Type B pancreatic cell (in vitro differentiated cells): ENCODE measurements at places on chromosomes 13 and 19. TPM values are rescaled to one million over a fixed set of nuclear protein-coding genes. Genes with fewer than 3 reads are reported as not detected.

DNA sequence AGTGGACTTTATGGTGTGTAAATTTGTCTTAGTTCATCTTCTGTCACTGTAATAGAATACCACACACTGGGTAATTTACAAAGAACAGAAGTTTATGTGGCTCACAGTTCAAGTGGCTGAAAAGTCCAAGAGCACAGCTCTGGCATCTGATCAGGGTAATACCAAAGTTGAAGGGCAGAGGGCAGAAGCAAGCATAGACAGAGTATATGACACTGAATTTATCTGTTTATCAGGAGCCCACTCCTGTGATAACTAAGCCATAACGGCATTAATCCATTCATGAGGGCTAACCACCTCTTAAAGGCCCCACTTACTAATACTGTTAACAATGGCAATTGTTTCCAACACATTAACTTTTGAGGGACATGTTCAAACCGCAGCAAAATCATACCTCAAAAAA lies 4.0 kb upstream of the RFXAP start:
- H3K27ac ChIP-seq = no peak overlapping the region
- H3K4me3 ChIP-seq = no peak overlapping the region
- H3K27me3 ChIP-seq = no peaks in the 10 kb centered on the region
- DNase-seq = no peak
- H3K36me3 ChIP-seq = no peaks in the 10 kb centered on the region
- H3K4me1 ChIP-seq = peaks cover 20% of the 10 kb centered on the region

DNA sequence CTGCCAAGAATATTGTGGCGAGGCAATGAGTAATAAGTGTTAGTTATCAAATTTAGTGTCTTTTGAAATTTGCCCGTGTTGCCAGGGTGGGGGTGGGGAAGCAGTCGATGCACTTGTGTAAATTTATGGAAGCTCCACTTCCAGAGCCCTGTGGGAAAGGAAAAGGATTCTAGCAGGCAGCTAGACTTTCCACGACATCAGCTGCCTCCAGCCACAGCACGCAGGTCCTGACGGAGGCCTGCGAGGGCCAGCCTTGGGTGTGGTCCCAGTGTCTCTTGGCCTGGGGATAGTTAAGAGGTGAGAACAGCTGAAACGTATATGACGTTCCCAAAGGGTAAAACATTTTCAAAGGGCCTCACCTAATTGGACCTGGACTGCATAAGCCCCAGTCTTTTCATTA lies 433.0 kb downstream of the TSHZ3 start:
- peaks cover 26% of the 10 kb centered on the region for H3K27me3 ChIP-seq
- no peaks in the 10 kb centered on the region for H3K36me3 ChIP-seq
- H3K4me1 ChIP-seq = peaks cover 11% of the 10 kb centered on the region
- no peak overlapping the region for H3K27ac ChIP-seq

DNA sequence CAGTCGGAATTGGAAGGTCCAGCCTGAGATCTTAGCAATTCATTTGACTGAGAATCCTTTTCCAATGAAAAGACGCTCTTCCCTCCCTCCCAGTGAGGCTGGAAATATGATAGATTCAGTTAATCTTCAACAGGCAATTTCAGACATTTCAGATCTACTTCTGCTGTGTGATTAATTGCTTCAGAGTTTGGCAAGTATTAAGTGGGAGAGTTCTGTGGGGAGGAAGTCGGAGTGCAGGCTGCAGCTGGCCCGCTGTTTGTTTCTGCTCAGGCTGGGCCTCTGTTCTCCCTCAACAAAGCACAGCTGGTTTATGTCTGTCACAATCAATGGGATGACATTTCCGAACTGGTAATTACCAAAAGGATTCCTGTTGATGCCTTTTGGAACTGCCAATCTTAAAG lies 178.2 kb downstream of the NDFIP2 start:
- peaks cover 2% of the 10 kb centered on the region for H3K27me3 ChIP-seq
- H3K27ac ChIP-seq = peak overlapping the region; percentile 19
- no peaks in the 10 kb centered on the region for H3K36me3 ChIP-seq
- H3K4me1 ChIP-seq = peaks cover 26% of the 10 kb centered on the region
- peak overlapping the region; percentile 63 for H3K4me3 ChIP-seq
- DNase-seq = no peak

DNA sequence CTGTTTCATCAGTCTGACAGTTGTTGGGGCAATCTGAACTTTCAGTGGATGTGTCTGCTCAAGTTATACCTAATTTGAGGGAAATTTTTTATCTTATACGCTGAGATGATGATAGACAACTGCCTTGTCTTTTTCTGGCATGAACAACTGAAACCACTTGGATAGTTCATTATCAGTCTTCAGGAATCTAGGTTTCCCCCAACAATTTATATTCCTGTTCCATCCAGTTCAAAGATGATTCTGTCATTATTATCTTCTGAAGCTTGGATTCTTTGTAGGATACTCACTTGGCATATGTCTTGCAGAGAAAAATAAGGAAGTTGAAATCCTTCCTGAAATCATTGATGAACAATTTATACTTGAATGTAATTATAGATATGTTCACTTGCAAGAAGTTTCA lies 193.7 kb downstream of the LMO7 start:
- H3K4me3 ChIP-seq = no peak overlapping the region
- no peaks in the 10 kb centered on the region for H3K27me3 ChIP-seq
- no peaks in the 10 kb centered on the region for H3K4me1 ChIP-seq
- H3K27ac ChIP-seq = no peak overlapping the region
- peaks cover 13% of the 10 kb centered on the region for H3K36me3 ChIP-seq
- no peak for DNase-seq

GRCh38 chr19:10744801-10745293 lies 27.0 kb downstream of the DNM2 start:
- peaks cover 39% of the 10 kb centered on the region for H3K4me1 ChIP-seq
- H3K27ac ChIP-seq = peak overlapping the region; percentile 41
- peaks cover 13% of the 10 kb centered on the region for H3K36me3 ChIP-seq
- DNase-seq = no peak

The DCT gene
- 19.7 TPM in 1 of 2 replicates, not detected in the other for total RNA-seq

The SKA3 gene
- 7.6 and 20.5 TPM in 2 replicates for total RNA-seq

The STOML3 gene
- 0.56 TPM in 1 of 2 replicates, not detected in the other for total RNA-seq
